ENCODE measurements at places on chromosomes 2 and 18.

DNA sequence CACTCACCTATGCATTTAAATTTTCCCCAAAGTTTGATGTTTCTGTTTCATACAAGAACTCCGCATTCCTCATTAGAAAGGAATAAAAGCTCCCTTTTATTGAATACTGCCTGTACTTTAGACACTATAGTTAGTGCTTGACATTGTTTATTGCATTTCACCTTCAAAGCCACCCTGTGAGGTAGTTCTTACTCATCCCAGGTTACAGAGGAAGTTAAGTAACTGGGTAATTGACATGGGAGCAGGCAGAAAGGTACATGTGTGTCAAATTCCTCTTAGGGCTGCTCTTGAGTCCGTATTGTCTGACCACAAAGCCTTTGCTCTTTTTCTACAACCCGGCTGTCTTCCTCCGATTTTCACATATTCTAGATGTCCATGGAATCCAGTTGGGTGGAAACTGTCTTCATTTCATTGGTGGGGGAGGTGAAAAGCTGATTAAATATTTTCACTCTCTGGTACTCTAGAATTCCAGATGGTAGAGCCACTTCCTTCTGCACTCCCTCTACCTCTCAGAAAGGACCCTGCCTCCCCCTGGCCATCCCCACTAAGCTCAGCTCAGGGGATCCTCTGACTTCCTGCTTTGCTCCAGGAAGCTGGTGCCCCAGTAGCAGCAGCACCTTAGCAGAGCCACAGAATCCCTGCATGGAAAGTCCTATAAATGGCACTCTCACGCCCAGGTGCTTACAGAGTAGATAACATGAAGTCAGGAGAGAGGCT, 319.2 kb downstream of the LRATD1 start:
- DNase-seq = peak; percentile 3

DNA sequence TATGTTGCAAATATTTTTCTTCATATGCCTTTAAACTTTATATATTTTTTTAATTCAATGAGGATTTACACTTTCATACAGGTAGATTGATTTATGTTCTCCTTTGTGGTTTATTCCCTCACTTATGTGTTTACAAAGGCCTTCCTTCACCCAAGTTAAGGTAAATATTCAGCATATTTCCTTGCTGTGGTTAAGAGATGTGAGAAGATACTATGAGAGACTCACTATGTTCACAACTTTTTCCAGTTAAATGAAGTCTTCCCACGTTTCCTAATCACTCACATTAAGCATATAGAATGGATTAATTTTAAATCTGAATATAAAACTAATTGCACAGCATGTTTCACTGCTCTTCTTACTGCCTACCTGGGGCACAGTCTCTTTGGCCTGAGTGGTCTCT, 597 bp downstream of the PECR start:
- no peak for DNase-seq

GRCh38 chr18:43780782-43781340, 503.6 kb upstream of the SYT4 start:
- peak; percentile 54 for DNase-seq

GRCh38 chr2:218694405-218695145, 16.1 kb upstream of the TTLL4 start:
- peak; percentile 44 for DNase-seq

GRCh38 chr2:189304360-189304759, 124.8 kb upstream of the COL5A2 start:
- no peak for DNase-seq

GRCh38 chr2:27738349-27739057, 33.0 kb upstream of the MRPL33 start:
- no peak for DNase-seq

GRCh38 chr2:159256159-159256558, 30.3 kb downstream of the WDSUB1 start:
- no peak for DNase-seq

DNA sequence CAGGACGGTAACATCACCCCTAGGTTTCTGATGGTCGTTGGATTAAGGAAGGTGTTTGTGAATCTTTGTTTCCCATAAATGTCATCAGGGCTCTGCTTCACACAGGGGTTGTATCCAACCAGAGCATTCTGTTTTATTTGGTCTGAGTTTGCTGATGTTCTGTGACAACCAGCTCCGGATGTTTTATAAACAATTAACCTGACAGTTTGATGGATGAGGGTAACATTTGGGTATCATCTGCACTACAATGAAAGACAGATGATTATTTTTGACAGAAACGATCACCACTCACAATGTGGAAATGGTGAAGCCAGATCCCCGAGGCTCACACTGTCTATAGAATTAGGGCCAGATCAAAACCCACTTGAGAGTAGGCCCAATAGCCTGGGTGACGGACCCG, 107.1 kb downstream of the CDC42EP3 start:
- no peak for DNase-seq

DNA sequence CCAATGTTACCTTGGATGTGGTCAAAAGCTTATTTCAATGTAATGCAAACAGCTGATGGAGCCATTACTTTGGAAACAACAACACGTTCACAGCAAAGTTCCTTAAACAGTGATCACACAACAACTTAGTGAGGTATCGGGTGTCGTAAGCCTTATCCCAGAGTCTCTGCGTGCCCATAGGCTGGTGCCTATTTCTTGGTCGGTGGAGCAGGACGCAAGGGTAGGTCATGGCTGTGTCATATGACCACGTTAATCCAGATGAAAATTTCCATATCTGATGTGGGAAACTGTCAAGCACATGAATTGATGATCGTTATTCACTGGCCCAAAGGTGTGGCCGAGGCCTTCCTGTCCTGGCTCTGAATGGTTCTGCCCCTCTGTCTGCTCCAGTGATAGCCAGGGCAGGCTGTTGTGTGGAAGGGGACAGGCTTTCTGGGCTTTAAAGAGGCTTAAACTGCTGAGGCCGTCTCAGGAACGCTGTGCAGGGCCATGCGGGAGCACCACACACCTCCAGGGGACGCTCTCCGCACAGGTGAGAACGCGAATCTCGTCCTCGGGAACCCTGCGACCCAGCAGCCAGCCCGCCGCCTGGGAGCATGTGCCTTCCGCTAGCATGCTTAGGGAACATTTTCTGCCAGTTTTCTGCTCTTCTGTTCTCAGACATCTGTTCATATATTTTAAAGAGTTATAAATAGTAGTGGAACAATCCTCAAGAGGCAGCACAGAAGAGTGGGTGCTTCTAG, 90.6 kb downstream of the KCTD1 start:
- DNase-seq = no peak

GRCh38 chr2:214328941-214329340, 81.9 kb upstream of the VWC2L start:
- DNase-seq = no peak

GRCh38 chr2:15094161-15094560, 461.6 kb downstream of the LRATD1 start:
- no peak for DNase-seq

GRCh38 chr2:149399934-149400615, 69.7 kb downstream of the LYPD6 start:
- DNase-seq = no peak

DNA sequence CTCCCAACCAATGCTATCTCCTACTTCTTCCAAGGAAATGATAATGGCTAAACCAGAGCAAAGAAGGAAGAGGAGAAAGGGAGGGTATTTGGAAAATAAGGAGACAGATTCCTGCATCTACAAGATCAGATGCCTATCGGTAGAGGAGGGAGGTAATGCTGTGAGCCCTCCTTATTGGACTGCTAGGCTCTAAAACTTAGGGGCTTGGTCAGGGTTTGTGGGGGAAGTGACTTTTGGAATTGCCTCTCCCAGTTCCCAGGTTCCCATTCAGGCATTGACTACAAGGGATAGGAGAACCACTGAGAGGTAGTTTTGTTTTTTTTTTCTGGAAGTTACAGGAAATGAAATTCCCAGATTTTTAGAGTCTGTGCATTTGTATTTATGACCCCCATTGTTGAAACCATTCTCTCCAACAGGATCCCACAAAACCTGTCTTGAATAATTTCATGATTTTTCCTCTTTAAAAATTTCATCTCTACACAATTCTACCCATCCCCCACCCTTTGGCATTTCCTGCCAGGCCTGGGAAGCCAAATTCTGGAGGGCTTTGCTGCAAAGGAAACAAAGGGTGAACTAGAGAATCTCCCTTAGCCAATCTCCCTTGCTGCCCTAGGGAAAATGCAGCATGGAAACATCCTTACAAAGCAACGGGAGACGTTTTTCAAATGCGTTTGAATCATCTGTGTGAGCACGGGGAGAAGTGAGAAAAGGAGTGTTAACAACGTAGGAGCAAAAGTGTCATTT, 282.1 kb upstream of the EPAS1 start:
- no peak for DNase-seq

GRCh38 chr2:1636791-1637415, 107.4 kb downstream of the PXDN start:
- DNase-seq = no peak

GRCh38 chr2:158717366-158718195, 77.5 kb upstream of the DAPL1 start:
- DNase-seq = no peak

GRCh38 chr2:15808204-15808910, 132.0 kb upstream of the MYCN start:
- DNase-seq = no peak

GRCh38 chr2:64654063-64654811, 524 bp upstream of the SERTAD2 start:
- DNase-seq = peak; percentile 64

GRCh38 chr2:223386189-223386588, 216.0 kb downstream of the SCG2 start:
- no peak for DNase-seq

DNA sequence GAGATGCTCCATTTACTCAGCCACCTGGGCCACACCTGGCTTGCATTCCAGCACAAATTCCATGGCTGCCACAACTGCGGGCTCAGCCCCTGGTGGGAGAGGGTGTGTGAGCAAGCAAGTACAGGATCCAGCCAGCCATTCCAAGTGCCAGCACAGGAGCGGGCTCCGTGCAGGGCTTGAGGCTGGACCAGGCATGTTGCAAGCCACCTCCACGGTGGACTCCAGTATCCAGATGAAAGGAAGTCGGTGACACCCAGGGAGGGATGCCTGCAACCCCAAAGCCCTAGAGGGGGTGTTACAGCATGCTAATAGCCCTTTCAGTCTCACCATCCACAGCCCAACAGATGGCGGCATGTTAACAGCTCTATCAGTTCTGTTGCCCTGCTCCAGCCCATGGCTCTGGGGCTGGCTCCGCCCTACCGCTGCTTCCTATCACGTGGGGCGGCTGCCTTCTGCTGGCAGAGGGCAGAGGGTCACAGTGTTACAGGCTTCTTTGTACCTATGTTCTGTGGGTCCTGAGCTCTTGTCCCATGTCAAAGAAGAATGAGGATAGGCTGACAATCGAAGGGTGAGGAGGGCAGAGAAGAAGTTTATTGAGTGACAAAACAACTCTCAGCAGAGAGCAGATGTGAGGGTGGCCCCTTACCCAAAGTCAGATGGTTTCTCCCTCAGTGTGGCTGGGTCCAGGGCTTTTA, 11.7 kb upstream of the GORASP2 start:
- no peak for DNase-seq

DNA sequence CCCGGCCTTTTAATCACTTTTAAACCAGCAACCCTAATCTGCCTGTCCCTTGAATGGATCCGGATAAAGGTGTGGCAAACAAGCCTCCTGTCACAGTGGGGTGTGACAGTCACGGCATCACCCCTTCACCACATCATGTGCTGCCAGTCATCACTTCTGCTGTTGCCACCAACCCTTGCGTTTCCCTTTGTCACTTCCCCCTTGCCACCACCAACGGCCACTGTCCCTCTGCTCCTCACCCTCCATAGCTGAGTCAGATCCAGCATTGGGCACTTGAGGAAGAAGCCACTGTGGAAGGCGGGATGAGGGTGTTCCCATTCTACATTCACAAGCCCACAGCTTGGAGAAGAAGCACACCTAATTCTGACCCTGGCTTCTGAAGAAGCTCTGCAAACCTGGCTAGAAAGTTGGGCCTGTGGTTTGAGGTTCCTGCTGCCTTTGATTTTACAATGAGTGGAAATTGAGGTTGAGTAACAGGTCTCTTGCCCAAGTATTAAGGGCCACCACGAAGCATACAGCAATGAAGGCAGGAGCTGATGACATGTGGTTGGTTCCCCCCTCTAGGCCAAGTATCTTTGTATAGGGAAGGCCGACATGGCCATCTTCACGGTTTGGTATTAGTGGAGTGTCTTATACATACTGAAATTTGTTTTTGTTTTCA, 22.9 kb upstream of the DARS1 start:
- DNase-seq = peak; percentile 53

DNA sequence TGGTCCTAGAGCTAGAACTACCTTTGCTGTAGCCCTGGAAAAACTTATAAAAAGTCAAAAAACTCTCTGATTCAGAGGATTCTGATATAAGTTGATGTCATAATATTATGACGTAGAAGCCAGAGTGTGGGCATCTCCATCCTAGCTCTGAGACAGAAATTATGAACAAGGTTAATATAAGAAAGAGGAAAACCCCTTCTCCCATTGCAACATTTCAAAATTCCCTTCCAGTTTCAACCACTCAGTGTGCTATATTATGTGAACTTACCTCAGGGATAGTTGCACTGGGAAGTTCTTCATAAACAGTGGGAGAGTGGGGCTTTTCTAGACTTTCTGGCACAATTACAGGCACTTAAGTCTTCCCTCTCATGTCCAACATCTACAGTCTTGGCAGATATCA, 171.6 kb downstream of the PIK3C3 start:
- DNase-seq = peak; percentile 20

DNA sequence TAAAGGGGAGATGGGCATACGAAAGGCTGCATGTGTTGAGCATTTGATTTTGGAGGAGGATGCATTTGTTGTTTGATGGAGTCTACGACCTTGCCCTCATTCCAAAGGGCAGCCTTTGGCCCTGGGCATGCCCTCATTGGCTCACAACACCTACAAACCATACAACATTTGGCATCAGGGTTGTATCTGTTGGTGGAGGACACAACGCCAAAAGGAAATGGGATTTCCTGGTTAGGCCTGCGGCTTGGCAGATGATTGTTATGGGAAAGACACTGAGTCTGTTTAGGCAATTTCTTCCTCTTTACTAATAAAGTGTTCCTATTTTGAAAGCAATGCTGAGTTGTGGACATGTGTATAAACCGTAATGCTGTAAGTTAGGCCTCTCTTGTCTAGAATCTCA, 246.9 kb downstream of the LDLRAD4 start:
- no peak for DNase-seq

GRCh38 chr18:72762515-72763122, 105.2 kb downstream of the NETO1 start:
- peak; percentile 58 for DNase-seq

GRCh38 chr2:134683561-134684112, 35.2 kb downstream of the TMEM163 start:
- peak; percentile 66 for DNase-seq

DNA sequence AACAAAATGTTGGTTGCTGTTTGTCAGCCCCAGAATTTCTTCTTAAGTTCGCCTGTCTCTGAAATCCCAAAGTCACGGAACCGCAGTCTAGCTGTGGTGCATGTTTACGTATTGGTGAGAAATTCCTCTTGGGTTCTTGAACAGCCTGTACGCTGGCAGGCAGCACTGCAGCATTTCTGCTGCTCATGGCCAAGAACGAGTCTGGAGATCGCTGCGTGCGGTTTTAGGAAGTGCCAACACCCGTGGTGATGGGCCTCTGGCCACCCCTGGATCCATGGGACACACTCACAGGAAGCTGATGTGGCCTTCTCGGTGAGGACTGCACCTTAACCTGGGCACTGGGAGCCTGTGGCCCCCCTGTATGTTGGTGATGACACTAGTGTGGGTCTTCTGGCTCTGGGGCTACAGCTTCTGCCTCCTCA, 23.7 kb downstream of the ASB1 start:
- no peak for DNase-seq

- no peak for DNase-seq
Observed at GRCh38 chr2:219380926-219381325, 6.8 kb downstream of the DNPEP start.
